HuH-7 (cell line): ENCODE measurements at places on chromosomes 5 and 9.

DNA sequence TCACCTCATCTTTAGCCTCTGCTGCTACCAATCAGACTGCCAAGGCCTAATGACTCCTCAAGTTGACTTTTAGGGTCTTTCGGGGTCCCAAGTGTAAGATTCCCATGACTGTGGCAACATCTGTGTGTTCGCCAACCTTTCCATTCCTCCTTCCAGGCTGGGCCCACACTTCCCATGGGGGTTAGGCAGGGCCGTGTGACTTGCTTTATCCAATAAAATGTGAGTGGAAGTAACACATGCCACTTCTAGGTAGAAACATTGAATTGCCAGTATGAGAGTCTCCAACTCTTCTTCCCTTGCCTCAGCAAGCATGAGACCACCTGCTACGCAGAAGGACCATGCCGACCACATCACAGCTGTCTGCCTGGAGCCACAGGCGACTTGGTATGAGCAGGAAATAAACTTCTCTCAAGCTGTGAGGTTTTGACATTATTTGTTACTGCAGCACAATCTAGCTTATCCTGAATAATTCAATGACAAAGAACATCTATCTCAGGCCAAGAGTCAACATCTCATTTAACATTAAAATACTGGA is 190.4 kb upstream of the IER5L start:
- DNase-seq: no peak

- DNase-seq: no peak
These were observed 15.1 kb downstream of the ERMP1 start for GRCh38 chr9:5817862-5818261.

DNA sequence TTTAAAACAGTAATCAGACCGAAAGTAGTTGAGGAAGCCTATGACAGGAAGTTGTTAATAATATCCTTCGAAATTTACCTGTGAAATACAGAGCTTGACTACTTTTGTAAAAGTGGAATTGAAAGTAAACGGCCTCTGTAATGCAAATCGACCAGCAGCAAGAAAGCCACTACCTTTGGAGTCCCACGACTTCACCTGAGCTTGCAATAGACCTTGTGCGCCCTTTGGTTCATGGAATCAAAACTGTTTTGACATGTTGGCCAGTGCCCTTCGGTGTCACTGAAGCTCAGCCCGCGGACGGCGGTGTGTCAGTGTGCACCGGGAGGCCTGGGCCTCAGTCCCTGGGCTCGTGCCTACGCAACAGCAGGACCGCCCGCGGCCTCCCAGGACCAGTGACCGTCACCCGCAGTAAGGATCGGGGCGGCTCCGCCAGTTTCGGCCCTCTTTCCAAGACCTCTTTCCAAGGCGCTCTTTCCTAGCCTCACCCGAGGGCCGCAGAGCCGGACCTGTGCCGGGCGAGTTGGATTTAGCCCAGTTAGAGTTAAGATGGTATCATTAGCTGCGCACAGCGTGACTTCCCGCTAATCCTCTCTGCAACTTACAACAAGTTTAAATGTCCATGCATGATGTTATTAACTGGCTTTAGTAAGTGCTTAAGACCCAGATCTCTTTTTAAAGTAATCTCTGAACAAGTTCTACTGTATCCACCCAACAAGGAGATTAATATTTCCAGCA is 223.3 kb downstream of the MEF2C start:
- no peak for DNase-seq

DNA sequence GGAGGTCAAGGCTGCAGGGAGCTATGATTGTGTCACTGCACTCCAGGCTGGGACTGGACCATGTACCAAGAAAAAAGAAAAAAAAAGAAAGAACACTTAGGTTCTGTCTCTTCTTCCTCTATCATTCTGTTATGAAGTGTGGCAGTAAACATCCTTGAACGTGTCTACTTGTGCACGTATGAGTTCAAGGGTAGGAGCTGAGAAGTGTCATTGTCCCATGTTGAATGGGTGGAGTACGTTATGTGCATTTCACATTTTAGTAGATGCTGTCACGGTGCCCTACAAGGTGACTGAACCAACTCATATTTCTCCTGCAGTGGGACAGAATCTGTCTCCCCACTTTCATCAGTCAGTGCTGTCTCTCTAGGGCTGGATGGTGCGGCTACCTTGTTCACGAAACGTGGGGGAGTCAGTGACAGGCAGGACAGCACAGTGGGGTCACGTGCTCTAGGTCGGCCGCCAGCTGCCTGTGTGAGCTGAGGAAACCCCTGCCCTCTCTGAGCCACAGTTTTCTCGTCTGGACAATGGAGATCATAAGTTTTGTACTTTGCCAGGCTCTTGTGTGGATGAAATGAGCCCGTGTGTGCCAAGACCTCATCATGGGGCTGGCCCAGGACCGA is 47.2 kb downstream of the GTF3C4 start:
- DNase-seq: no peak

GRCh38 chr5:76273206-76273885 is 129.7 kb upstream of the IQGAP2 start:
- no peak for DNase-seq

DNA sequence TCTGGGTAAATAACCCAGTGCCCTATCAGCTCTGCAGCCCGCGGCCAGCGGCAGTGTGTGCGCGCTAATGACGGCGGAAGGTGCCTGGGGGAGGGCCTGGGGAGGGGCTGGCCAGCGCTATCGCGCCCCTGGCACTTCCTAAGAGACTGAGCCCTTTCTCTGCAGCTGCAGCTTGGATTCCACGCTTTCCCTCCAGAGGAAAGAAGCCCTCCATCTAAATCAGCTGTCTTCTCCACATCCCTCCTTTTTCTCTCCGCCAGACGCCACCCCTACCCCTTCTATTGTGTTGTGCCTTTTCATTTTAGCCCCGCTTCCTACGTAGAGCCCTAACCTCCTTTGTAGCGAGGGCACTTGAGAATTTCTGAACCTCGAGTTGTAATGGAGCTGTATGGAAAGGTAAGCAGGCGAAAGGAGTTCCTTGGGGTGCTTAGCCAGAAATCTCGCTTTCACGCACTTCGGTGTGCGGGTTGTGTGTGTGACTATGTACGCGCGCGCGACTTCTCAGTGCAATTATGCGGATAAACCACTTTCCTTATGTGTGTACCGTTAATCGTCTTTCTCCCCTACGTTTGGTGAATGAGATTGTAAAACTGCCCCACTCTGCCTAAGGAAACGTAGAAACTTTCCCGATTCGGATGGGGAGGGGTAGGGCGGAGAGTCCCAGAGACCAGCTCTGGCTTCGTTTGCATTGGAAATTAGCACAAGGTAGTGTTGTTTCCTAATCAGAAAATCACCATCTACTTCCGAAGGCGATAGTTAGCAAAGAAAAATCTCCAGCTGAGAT is 664 bp upstream of the RAB3C start:
- DNase-seq: peak; percentile 20

GRCh38 chr5:173062141-173062540 is 6.0 kb downstream of the CREBRF start:
- no peak for DNase-seq

DNA sequence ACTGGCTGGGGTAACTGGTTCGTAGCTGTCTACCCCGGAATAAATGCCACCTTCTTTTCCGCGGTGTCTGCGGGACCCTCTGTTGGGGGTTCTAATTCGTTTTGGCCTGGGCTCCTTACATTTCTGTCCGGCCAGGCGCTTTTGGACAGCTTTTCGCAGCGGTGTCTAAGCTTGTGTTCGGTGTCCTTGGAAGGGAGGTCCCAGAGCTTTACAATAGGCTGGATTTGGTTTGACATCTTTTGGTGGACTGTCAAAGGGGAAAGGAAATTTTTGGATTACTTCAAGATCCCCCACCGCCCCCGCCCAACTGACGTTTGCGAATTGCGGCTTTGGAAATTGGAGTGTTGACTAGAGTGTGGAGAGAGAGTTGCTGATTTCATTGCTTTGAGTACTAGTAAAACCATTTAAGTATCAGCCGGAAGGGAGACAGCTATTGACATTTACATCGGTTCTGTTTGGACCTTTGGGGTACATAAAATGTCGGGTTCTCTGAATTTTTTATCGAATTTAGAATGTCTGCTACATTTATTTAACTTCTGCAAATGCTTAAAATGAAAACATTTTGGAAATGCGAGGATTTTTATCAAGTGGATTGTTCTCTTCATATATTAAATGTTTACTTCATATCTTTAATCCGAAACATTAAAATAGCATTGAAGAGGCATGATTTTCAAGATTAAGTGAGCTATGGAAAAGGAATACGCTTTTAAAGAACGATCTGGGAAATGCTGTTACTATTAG is 4.7 kb upstream of the PURA start:
- DNase-seq: no peak

DNA sequence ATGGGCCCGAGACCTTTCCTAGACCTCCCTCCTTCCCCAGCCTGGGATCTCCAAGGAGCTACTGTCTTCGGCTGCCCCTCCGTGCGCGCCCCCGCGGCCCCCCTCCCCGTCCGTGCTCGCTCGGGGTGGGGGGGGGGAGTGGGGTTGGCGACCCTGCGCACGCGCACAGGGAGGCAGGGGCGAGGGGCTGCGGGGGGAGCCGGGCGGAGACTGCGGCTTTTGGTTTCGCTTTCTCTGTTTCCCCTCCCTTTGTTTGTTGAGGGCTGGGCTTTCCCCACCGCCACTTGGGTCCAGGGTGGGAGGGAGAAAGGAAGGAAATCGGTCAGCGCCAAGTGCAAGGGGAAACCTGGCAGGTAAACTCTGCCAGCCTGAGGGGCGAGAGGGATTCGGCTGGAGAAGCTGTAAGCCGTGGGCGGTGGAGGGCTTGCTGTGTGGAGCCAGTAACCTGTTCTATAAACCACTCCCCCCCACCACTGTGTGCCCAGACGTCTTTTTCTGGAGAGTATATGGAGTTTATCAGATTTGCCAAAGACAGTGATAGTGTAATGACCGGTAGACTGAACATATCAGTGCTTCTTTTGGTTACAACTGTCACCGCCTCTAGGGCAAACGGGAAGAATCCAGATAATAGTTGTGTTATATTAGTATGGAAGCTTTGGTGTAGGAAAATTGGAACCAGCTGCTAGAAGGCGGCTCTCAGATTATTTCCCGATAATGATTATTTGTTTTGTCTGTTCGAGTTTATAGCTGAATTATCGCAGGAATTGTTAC is 684 bp downstream of the DNAJA1 start:
- DNase-seq: peak; percentile 61
